T-cell (primary cell): ENCODE measurements at places on chromosomes 13 and 19. TPM values are rescaled to one million over a fixed set of nuclear protein-coding genes. Genes with fewer than 3 reads are reported as not detected.

DNA sequence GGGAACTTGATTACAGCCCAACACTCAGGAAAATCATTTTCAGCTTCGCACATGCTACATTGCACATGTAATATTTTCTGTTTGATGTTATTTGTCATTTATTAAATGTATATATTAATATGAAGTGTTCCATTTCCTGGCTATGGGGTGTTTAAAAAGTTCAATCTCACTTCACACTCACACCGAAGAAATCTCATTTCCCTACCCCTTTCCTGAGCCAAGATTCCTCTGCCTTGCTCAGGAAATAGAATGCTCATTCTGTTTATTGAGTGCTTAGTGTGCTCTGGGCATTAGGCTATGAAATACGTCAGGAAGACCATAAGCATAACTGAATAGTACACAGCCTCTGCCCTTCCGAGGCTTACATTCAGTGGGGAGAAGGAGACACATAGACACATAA, 331.9 kb upstream of the TSHZ3 start:
- no peak for DNase-seq

LSR gene
- total RNA-seq = 62.1 TPM

GRCh38 chr13:93045836-93046235, 180.8 kb upstream of the GPC6 start:
- no peak for DNase-seq

ADGRE2 gene
- total RNA-seq = 3.4 TPM

DNA sequence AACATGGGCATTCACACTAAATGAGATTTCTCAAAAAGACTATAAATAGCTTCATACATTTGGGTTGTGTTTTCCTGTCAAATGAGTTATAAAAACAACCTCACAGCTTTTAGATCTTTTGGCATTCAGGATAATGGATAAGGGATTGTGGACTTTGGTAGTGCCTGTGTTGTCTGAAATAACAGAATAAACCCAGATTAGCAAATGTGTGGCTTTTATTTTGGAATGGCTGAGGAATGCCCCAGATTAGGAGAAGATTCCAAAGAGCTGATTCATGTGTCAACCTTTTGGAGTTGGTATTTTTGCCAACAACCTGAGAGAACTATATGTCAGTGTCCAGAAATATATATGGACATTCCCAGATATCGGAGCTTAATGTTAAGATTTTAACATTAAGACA, 164.7 kb downstream of the MTUS2 start:
- no peak for DNase-seq

PRR22 gene
- total RNA-seq = 5.4 TPM

PTH2 gene
- total RNA-seq = not detected

GRCh38 chr19:798415-799075, 1.3 kb downstream of the PTBP1 start:
- DNase-seq = no peak

DNA sequence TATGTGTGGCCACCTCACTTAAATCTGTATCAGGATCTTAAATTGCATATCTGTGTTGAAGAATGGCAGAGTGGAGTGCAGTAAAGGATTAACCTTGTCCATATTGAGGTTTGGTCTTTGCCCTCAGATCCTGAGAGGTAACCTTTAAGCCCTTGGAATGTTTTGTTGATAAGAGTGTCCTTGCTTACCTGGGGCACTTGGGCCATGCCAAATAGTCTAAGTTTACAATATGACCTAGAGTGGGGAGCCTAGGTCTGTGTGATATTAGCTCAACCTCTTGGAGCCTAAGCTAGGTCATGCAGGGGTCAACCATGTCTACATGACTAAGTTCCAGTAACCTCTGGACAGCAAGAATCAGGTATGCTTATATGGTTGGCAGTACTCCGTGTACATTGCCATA, 792.5 kb downstream of the DIAPH3 start:
- no peak for DNase-seq

EFNB2 gene
- total RNA-seq = 0.47 TPM

- DNase-seq = no peak
These were observed 7.2 kb downstream of the FAM216B start for GRCh38 chr13:42788601-42789000.

DNA sequence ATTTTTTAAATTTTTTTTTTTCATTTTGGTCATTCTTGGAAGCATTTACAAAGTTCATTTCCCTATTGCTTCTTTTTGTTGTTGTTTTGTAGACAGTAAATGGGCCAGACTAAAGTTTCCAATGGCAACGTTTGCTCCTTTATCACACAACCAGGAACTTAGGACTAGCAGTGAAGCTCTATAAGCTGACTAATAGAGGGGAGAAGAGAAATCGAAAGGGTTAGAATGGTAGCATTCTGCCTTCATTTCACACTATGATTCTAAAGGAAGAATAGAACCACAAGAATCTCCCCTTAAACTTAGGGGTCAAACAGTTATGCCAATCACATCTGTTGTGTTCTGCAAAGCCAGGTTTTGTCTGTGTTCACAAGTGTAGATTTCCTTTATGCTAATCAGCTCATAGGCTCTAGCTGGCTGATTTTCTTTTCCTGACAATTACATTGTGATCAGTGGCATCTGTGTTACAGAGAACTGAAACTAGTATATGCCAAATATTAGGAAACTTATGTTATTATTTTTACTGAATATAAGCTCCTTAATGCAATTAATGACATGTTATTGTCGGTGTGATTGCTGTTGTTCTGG, 467.3 kb downstream of the DACH1 start:
- no peak for DNase-seq

DNA sequence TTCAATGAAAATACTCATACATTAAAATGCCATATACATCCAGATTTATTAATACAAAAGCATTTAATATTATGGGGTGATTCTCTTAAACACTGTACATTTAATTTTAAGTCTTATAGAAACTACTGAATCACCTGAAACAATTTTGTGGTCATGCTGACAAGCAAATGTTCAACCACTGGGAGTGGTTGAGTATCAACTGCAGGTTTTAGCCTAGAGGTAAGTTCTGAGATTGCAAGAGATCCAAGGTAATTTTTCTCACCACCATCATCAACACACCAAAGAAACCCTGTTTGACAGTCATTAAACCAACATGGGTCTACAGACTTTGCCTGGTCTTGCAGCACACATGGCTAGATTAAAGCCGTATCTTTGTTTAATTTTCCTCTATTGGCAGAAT, 196.3 kb downstream of the LHFPL6 start:
- DNase-seq = no peak

ZNF256 gene
- 10.3 TPM for total RNA-seq

DNA sequence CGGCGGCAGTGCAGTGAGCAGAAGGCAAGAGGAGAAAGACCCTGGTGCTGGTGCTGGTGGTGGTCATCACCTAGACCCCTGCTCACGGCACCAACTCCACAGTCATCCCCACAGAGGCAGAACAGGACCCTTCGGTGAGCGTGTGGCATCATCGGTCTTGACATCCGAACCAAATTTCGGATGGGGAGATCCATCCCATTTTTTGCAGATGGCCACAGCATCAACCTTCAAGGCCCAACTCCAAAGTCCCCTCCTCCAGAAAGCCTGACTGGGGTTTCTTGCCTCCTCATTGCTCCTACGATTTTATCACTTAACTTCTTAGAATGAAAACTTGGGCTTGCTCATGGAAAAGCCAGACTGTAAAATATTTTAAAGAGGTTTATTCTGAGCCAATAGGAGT, 8.7 kb upstream of the KLK12 start:
- DNase-seq = no peak

- DNase-seq = no peak
These were observed 73.4 kb downstream of the RUBCNL start for GRCh38 chr13:46313432-46314257.

CEACAM5 gene
- total RNA-seq = not detected

- no peak for DNase-seq
These were observed 186.2 kb downstream of the PCDH9 start for GRCh38 chr13:67043901-67044300.

CYP4F11 gene
- not detected for total RNA-seq
